ENCODE measurements at places on chromosomes 3 and 15.

DNA sequence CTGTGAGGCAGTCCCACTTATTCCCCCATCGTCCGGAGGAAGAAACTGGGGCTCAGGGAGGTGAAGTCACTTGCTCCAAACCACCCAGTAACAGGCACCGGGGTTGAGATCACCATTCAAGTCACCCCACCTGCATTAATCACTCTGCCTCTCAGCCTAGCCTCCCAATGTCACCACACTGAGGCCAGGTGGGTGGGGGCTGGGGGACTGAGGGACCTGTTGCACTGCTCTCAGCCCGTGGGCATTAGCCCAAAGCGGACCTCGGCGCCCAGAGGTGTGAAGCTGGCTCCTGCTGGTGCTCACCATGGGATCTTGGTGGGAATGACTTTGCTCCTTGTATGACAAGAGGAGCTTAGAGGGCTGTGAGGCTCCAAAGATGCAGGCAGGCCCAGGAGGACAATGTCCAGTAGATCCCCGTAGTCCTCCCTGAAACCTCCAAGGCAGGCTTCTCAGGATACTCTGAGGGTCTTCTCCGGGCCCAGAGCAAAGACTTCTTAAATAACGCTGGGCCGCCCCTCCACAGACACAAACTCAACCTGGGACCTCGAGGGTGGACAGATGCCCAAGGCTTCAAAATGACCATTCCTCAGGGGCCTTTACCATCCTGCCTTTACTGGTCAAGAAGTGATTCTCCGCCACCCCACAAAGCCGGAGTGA lies 1.7 kb downstream of the NT5DC2 start:
- no peak for DNase-seq

GRCh38 chr3:46660543-46661523 lies 32.6 kb downstream of the ALS2CL start:
- peak; percentile 10 for DNase-seq

GRCh38 chr3:146469150-146470017 lies at the start of gene PLSCR2:
PLSCR2 (minus strand) TSS chr3:146469561; CDS start chr3:146459904, 9,657 bp downstream.
- DNase-seq: peak; percentile 83

GRCh38 chr15:48273049-48273448 lies 58.2 kb upstream of the DUT start:
- no peak for DNase-seq

- no peak for DNase-seq
These were observed 117.6 kb downstream of the CHST2 start for GRCh38 chr3:143237077-143237627.

DNA sequence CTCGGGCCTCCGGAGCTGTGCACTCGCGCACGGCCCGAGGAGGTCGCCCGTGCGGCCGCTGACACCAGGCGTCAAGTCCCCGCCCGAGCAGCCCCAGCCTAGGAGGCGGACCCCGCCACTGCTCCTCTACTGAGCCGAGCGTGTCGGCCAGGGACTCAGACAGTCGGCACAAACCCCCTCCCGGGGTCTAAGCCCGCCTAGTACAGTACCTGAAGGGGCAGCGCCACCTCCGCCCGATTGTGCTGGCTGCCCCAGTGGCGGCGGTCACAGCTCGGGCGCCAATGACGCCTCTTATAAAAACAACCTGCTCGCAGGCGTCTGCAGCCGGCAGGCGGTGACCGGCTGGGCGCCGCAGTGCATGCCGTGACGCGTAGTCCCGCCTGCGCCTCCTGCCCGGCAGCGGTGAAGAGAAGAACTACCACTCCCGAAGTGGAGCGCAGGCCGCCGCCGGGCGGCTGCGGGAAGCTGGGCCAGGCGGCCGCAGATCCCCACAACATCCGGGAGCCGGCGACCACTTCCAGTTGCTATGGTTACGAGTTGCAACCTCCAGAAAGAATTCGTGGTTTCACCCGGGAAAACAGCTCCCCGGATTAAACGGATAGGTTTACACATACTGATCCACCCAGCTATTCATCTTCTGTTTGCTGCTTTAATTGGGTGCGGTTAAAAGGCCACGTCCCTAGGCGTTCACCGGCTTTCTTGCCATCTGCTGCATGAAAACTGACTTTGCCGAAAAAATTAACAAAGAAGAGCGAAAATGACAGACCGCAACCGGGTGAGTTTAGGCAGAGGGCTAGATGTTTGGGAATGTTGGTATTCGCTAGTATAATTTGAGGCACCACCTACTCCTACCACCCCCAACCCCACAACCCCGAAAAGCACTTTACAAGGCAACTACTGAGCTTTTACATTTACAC lies at the start of the genes CCPG1 and PIERCE2:
CCPG1 (minus strand) TSS at position 348 of the 917 bp plus-strand sequence. CDS start 18,935 bp downstream, outside the sequence.
PIERCE2 (plus strand) TSS at position 484 of the 917 bp plus-strand sequence; CDS start at position 758, 274 bp downstream.
- peak; percentile 92 for DNase-seq

DNA sequence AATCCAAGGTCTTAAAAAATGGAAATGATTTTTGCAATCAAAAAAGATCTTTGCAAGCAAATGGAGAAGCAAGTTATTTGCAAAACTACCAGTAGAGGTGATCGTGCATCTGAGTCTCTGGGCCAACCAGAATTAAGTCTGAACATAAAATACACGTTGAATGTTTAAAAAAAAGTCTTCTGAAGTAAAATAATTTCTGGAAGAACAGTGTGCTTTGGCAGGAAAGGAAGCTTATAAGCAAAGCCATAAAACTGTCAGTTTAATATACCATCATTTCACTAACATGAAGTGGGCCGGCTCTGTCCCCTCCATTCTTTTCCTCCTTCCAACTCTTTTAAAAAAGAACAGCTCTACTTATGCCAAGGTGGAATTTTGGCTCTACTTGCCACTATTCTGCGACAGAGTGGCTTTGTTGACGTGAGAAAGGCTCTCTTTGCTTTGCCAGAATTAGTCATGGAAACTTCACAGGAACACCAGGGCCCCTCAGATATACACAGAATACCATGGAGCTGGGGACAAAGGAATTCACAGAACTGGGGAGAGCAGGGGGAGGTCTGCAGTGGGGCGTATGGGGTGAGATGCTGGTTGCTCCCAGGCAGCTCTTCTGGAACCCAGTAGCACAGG lies 29.8 kb downstream of the FSTL1 start:
- no peak for DNase-seq

DNA sequence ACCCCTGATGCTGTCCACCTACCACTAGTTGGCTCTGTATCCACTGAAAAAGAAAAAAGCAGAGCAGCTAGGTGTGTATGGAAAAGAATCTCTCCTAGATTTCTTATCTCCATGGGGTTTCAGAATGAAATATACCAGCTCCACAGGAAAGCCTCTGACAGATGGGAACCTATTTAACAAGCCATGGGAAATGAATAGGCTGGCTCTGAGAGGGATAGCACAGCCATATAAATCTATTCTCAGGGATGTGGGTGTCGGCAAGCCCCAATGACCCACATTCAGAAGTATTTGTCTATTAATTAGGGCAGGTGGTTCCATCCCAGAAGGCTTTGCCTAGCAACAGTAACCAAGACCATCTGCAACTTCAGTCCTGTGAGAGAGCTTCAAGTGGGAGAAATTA lies 694.1 kb downstream of the AGBL1 start:
- DNase-seq: no peak

DNA sequence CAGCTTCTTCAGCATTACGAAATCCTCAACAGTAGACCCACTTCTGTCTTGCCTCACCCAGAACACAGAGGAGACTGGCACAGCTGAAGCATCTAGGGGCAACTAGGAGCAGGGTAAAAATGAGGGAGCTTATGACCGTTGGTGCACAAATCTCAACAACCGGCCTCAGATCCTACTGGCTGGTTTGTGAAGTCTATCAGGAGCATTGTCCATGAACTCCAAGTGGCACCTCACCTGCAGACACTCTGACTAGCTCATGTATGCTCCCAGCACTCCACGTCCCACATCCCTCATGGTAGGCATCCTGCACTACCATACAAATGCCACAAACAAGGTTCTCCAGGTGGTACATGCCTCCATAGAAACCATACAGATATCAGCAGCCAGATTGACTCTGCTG lies 163.1 kb downstream of the TLE3 start:
- DNase-seq: no peak

DNA sequence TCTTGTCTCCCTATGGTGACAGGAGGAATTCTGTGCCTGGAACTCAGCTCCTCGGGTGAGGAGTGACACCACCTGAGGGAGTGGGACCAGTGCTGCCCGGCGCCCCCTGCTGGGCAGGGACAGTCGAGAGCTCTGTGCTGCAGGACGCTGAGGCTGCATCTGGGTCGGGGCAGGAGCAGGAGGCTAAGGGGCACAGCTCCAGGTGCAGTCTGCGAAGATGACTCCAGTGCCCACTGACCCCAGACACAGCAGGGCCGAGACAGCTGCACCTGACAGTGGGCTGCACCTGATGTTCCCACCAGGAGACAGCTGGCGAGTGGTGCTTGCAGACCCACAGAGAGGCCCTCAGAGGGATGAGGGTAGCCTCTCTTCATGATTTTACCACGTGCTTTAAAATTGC lies 152.9 kb downstream of the ATP10A start:
- DNase-seq: no peak

GRCh38 chr15:45665261-45665660 lies 30.4 kb downstream of the SQOR start:
- DNase-seq: no peak

- no peak for DNase-seq
These were observed 531 bp upstream of the MAP1A start for GRCh38 chr15:43516801-43517353.

DNA sequence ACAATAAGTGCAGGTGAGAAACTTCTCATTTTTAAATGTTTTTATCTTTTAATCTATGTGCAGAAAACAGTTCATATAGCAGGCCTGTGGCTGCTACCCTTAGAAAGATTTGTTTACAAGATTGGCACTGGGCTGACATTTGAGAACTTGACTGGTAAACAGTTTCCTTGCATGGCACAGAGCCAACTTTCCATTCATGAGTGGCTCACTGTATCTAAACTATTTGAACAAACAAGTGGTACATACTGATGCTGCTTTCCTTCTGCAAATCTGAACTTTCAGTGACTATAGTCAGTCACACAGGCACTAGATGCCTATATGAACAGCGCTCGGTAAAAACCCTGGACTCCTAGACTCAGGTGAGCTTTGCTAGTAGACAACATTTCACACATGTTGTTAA lies 6.3 kb upstream of the GTPBP8 start:
- DNase-seq: no peak

- DNase-seq: no peak
These were observed 19.9 kb downstream of the SMAD3 start for GRCh38 chr15:67085237-67085817.

GRCh38 chr15:27674826-27675225 lies 424.3 kb downstream of the OCA2 start:
- no peak for DNase-seq

DNA sequence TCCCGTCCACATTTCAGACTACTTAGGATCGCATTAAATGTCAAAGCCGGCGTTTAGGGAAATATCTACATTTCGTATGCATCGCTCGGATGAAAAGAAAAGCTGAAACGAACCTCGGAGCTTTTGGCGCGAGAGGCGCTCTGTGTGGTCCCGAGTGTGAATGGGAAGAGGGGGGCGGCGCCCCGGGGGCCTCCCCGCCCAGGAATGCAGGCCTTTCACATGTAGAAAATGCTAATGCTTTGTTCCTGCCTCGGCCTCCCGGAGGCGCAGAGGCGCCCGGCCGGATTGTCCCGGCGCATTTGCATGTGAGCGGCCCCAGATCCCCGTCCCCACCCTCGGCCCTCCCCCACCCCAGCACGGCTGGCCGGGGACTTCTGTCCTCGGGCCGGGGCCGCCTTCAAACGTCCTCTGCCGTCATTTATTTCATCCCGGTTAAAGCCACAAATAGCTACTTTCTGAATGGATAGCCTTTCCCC lies 37.0 kb upstream of the TRIM71 start:
- DNase-seq: peak; percentile 48

DNA sequence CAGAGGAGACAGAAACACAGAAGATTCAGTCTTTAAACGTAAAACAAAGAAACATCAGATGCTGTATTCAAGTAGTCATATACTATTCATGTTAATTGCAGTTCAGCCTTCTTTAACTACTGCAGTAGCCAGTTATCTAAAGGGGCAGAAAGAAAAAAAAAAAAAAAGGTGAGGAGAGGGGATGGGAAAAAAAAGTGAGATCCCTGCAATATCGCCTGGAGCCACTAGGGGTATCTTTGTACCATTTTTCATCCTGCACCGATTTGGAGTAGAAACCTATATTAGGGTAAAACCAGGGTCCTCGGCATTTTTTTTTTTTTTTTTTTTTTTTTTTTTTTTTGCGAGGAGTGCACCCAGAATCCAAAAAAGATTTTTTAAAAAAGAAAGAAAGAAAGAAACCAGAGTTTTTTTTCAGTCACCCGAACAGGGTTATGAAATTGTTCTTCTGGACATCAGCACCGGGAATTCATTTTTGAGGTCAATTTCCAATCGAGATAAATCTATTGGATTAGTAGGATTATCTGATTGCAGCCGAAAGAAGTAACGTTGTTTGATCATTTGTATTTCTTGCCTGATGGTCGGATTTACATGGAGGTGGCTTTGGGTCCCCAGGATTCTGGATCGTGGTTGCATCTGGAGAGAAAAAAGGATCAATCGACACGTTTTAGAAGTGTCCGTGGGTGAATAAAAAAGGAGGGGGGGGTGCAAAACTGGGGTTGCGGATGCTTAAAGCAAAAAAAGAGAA lies 186.7 kb downstream of the NLGN1 start:
- no peak for DNase-seq

DNA sequence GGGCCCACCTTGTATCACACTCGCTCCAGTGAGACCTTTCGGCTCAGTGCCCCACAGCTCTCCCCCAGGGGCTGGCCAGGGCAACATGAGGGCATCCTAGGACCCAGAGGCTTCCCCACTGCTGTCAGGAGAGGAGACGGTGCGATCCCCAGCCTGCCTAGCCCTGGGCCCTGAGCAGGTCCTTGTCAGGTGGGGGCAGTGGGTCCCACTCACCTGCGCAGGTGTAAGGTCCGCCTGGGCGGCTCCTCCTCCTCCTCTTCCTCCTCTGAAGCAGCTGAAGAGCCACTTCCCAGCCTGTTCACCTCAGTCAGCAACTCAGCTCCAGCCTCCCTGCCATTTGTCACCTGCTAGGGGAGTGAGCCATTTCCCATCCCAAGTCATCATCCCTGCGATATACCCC lies 9.6 kb downstream of the KIF7 start:
- no peak for DNase-seq

GRCh38 chr15:83570756-83571155 lies 83.2 kb upstream of the ADAMTSL3 start:
- DNase-seq: no peak

- no peak for DNase-seq
These were observed 158.4 kb downstream of the LIPC start for GRCh38 chr15:58590236-58590635.

GRCh38 chr3:3783210-3783609 lies 16.0 kb upstream of the LRRN1 start:
- DNase-seq: no peak

DNA sequence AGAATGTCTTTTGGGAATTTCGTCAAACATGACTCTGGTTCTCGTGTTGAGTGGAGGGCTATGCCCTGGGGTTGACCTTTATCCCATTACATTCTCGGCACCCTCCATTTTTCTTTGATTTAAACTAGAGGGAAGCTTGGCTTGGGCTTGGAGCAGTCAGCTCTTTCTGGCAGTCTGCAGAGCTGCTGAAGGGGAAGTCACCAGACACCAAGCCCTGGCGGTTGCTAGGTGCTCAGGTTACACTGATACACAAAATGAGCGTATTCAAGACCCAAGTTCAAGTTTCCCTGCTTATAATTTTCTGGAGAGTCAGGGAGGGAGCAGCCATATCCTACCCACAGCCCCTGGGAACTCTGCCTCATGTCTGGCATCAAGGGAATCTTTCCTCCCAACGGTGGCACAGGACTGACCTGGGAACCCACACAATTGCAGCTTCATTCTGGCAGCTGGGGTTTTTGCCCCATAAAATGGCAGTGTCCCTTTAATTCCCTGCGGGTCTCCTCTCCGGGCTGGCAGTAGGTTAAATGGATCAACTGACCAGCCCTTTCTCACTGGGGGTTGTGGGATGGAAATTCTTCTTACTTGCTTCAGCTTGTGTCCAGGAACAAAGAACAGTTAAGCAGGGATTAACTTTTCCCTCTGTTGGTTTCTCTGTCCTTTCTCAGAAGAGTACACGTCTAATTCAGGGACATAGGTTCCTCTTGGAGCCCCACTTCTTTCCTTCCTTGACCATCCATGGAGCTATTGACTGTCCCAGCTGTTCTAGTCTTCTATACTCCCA lies 110.0 kb upstream of the DLG1 start:
- no peak for DNase-seq
